Immature natural killer cell (primary cell): ENCODE measurements at places on chromosomes 6 and 20. TPM values are rescaled to one million over a fixed set of nuclear protein-coding genes. Genes with fewer than 3 reads are reported as not detected.

Gene CRISP2
- not detected for polyA plus RNA-seq

Gene GSTA3
- not detected for polyA plus RNA-seq

Gene NKAPL
- polyA plus RNA-seq: 0.28 TPM

Gene KHDRBS2
- not detected for polyA plus RNA-seq
